ENCODE measurements at places on chromosomes 2 and 18. TPM values are rescaled to one million over a fixed set of nuclear protein-coding genes. Genes with fewer than 3 reads are reported as not detected.
A peak's percentile ranks its signal among the peaks of the same experiment; 100 is the strongest.

- no peak for DNase-seq
Observed at GRCh38 chr2:1976728-1977416, 232.6 kb upstream of the PXDN start.

DNA sequence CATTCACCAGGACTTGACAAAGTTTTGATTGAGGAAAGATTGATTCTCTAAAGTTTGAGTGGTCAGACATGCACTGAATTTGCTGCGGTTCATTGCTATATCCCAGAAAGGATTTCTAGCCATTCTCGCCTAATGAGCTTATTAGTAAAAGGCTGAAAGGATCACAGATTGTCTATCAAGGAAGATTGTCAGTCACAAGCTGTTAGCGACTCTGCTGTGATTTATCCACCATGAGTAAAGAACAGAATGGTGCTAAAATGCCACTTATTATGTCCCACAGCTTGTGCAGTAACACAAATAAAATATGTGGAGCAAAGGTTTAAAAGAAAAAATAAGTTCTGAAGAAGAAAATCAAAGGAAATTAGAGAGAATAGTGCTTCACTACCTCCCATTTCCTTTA is 701.2 kb upstream of the CDH7 start:
- DNase-seq, result no peak

Gene B3GNT7
- total RNA-seq, result 3.9 TPM

DNA sequence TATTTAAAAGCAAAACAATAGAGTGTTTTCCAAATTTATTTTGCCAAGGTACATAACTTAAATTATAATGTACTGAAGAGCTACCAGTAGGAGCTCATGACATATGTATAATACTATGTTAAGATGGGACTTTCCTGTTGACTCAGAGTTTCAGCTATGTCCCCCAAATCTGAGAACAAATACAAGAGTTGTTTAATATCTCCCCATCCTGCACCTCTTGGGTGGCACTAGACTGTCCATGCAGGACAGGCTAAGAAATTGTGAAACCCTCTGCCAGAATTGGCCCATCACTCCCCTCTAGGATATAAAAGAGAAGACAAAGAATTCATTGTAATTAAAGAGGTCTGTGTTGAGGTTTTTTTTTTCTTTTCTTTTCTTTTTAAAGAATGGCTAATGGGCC is 21.7 kb upstream of the CTAGE1 start:
- no peak for DNase-seq

DNA sequence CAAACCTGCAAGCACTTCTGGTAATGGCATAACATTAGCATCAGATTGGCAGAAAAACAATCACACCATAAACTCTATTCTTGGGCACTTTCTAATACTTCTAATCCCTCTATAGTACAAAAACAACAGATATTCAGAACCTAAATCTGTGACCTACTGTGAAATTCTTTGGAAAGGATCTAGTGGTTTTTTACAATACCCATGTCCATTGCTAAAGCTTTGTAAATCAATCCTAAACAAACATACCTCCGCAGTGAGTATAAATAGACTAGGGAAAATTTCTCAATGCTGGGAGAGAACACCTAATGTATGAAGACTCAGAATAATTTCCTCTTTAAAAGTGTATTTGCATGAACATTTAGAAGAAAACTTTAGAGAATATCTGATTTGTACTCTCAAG is 1098.5 kb upstream of the DDX18 start:
- no peak for DNase-seq

Gene POTEC
- not detected for total RNA-seq

GRCh38 chr2:68027959-68028358 is 34.8 kb downstream of the C1D start:
- no peak for DNase-seq

GRCh38 chr2:198873503-198874471 is 584.0 kb downstream of the SATB2 start:
- no peak for DNase-seq

Gene DLX2
- not detected for total RNA-seq

DNA sequence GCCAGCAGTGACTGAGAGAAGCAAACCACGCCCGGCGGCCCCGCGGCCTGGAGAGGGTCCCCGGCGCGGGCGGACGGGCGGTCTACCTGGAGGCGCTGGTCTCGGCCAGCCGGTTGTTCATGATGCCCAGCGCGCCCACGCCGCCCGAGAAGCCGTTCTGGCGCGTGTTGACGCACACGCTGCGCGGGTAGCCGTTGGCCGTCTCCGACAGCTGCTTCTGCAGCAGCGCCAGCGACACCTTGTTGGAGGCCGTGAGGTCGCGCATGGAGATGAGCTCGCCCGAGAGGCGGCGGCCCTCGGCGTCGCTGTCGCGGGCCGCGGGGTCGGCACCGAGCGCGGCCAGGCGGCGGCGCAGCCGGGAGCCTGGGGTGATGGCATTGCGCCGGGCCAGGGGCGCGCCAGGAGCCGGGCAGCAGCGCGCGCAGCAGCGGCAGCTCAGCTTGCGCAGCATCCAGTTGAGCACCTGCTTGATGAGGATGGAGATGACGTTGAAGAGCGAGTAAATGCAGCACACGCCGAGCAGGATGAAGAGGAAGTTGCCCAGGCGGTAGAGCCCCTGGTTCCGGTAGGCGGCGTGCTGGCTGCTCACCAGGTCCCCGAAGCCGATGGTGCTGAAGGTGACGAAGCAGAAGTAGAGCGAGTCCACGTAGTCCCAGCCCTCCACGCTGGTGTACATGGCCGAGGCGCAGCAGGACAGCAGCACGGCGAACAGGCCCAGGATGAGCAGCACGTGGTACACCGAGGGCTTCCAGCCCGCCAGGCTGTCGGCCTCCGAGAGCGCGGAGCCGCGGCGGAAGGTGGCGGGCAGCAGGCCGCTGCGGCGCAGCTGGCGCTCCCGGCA is 118.1 kb downstream of the MSH2 start:
- no peak for DNase-seq

DNA sequence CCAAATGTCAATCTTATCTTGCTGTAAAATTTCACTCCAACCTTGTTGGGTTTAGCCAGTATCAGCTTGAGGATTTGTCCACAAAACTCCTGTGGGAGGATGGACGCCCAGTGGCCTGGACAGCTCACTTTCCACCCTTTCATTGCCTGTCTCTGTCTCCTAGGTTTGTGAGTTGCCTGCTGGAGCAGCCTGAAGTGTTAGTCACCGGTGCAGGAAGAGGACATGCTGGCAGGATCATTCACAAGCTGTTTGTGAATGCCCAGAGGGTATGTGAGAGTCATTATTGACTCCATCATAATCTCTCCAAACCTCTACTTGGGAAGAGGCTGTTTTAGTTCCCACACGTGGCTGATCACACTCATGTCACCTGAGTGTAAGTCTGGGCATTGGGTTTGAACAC is 112.3 kb downstream of the RAB3GAP1 start:
- no peak for DNase-seq

- DNase-seq, result peak; percentile 89
Observed at GRCh38 chr2:113173542-113174375, at the start of gene PSD4. TSS of gene PSD4 (plus strand) at chr2:113173971. CDS start at chr2:113182457, 8,486 bp downstream.

- DNase-seq, result peak; percentile 85
Observed at GRCh38 chr2:216713691-216714336, 18.5 kb upstream of the IGFBP5 start.

GRCh38 chr2:168686452-168687191 is 115.8 kb upstream of the NOSTRIN start:
- no peak for DNase-seq

DNA sequence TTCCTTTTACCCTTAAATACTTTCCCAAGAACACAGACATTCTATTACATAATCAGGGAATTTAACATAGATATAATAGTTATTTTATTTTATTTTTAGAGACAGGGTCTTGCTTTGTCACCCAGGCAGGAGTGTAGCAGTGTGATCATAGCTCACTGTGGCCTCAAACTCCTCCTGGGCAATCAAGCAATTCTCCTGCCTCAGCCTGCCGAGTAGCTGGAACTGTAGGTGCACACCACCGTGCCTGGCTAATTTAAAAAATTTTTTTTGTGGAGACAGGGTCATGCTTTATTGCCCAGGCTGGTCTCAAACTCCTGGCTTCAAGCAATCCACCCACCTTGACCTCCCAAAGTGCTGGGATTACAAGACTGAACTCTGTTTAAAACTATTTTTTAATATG is 45.6 kb downstream of the SLC4A1AP start:
- peak; percentile 24 for DNase-seq

GRCh38 chr18:33755391-33755790 is 177.4 kb downstream of the ASXL3 start:
- no peak for DNase-seq

DNA sequence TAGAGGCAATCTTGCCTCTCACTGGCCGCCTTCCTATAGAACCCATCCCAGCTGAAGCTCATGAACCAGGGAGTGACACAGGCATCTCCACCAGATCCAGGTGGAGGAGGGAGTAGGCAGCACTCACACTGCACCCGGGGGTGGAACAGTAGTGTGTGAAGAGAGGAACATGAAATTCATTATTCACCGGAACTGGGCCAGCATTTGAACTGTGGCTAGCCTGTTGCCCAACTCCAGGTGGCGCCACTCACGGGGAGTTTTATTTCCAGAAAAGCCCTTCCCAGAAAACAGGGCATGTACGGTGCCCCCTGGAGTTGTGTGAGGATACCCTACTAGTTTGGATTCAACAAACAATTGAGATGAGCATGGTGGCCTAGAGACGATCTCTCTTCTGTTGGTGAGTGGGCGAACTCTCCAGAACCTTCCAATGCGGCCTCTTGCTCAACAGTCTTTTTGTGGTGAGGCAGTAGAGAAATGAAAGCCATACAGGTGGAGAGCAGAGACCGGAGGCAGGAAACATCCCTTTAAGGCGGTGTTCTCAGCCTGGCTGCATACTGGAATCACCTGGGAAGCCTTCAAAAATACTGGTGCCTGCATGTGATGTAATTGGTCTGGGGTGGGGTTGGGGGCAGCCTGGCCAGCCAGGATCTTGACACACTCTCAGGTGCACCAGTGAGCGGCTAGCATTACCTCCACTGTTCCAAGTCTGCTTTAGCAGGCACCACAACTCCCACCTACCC is 73.5 kb upstream of the NEDD4L start:
- DNase-seq, result no peak

Gene INO80D
- 22.1 TPM for total RNA-seq

GRCh38 chr2:150298571-150299305 is 188.7 kb downstream of the RND3 start:
- DNase-seq, result no peak

- no peak for DNase-seq
Observed at GRCh38 chr2:210673117-210673516, 116.7 kb downstream of the CPS1 start.

DNA sequence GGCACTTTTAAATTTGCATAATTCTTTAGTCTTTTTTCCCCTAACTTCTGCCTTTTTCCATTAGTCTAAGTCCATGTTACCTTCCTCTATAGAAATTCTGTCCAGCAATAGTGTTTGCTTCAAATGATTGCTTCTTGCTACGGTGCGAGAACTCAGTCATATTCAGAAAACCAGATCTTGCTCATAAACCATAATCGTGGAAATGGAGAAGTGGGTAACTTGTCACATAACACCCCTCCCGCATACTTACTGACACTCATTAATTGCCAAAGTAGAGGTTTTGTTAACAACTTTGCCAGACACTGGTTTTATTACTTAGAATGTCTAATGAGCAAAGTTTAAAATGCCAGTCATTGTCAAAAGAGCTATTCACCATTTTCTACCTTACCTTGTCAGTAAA is 94.3 kb upstream of the TWSG1 start:
- no peak for DNase-seq

Gene CTAGE1
- total RNA-seq, result not detected

- DNase-seq, result no peak
Observed at GRCh38 chr2:206164261-206164862, 4.7 kb downstream of the EEF1B2 start.

GRCh38 chr2:9796056-9797010 is 46.9 kb upstream of the TAF1B start:
- no peak for DNase-seq

- no peak for DNase-seq
Observed at GRCh38 chr2:27993402-27993787, 102.9 kb downstream of the BABAM2 start.

Gene SNORC
- 0.64 TPM for total RNA-seq

Gene ALPG
- not detected for total RNA-seq

DNA sequence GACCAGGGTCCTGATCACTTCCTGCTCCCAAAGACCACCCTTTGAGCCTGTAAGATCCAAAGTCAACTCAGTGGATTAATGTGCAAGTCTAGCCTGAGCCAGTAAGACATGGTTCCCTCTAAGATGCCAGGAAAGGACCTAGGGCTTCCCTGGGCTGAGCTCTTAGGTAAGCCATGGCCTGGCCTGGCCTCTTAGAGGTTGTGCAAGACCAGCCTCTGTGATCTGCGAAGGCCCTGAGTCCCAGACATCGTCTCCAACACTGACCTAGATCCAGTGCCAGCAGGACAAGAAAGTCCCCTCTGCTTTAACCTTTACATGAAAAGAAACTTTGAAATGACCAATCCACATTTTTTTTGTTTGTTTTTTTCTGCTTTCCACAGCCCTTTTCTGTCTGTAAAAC is 73.6 kb upstream of the CYP1B1 start:
- DNase-seq, result no peak

- no peak for DNase-seq
Observed at GRCh38 chr18:38956068-38956467, 1390.5 kb upstream of the CELF4 start.
